ENCODE measurements at places on chromosomes 12 and 14. TPM values are rescaled to one million over a fixed set of nuclear protein-coding genes. Genes with fewer than 3 reads are reported as not detected.

ZDHHC22 gene
- total RNA-seq = not detected

SMCO2 gene
- 1.4 TPM for total RNA-seq

TEAD4 gene
- total RNA-seq = 14.9 TPM

ADCY6 gene
- total RNA-seq = 14.4 TPM

LMNTD1 gene
- total RNA-seq = not detected

GLS2 gene
- total RNA-seq = 5.9 TPM

TAS2R50 gene
- total RNA-seq = 2.0 TPM

DIO3 gene
- total RNA-seq = 0.79 TPM

POMT2 gene
- total RNA-seq = 16.0 TPM

CISTR gene
- not detected for total RNA-seq

SYT10 gene
- total RNA-seq = not detected

- H3K27me3 ChIP-seq = no peaks in the 10 kb centered on the region
- H3K36me3 ChIP-seq = no peaks in the 10 kb centered on the region
- H3K27ac ChIP-seq = no peak overlapping the region
- DNase-seq = no peak
- H3K4me3 ChIP-seq = no peak overlapping the region
- H3K4me1 ChIP-seq = no peaks in the 10 kb centered on the region
Measured at GRCh38 chr14:40402957-40403356, 970.7 kb upstream of the FBXO33 start.

- H3K27me3 ChIP-seq = no peaks in the 10 kb centered on the region
- no peak for DNase-seq
- no peak overlapping the region for H3K27ac ChIP-seq
- H3K4me3 ChIP-seq = no peak overlapping the region
Measured at GRCh38 chr14:71754422-71755095, 177.7 kb upstream of the RGS6 start.

DNA sequence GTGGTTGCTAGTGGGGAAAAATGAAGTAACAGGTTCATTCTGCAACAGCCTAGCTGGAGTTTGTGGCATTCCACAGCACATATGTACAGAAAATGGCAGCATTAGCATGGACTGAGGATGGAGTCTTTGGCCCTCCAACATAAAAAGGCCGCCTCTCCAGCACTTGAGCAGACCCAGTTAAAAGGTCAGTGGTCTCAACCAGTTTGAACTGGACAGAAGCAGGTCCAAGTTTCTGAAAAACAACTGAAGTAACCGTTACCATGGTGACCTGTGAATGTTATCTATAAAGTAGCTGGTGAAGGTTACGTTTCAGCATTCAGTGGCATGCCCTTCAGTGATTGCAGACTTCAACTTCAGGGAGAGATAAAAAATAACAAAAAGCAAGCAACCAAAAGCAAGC lies 34.1 kb upstream of the OR10AD1 start:
- H3K27me3 ChIP-seq = no peaks in the 10 kb centered on the region
- H3K27ac ChIP-seq = no peak overlapping the region
- DNase-seq = no peak

DNA sequence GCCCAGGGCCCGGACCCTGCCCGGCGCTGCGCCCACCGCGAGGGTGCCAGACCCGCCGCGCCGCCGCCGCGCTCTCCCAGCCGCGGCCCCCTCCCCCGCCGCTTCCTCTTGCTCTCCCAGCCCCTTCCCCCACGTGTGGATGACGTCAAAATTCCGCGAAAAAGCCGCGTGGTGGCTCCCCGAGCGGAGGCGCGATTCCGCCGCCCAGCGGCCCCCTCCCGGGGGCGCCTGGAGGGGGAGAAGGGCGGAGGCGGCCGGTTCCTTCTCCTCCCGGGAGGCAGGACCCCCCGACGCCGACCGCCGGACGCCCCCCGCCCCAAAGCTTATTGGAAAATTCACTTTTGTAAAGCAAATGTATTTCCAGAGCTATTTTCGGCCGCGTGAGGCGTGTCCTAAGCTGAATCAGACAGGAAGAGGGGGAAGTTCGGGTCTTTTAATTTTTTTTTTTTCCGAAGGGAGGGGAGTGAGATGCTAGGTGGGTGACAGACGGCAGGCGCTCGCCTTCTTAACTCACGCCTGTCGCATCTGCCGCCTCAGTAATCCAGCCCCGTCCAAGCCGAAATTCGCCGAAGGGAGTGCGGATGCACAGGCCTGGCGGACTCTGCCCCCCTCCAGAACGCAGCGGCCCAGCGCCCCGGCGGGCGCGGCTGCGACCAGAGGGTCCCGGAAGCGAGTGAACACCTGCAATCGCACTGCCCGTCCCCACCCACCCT lies 4.1 kb upstream of the CCND2 start:
- peaks cover 98% of the 10 kb centered on the region for H3K27me3 ChIP-seq
- peak overlapping the region; percentile 94 for H3K4me3 ChIP-seq
- H3K4me1 ChIP-seq = peaks cover 41% of the 10 kb centered on the region
- H3K27ac ChIP-seq = peak overlapping the region; percentile 92
- no peak for DNase-seq
- H3K36me3 ChIP-seq = no peaks in the 10 kb centered on the region

- no peaks in the 10 kb centered on the region for H3K27me3 ChIP-seq
- no peaks in the 10 kb centered on the region for H3K4me1 ChIP-seq
- DNase-seq = no peak
- H3K27ac ChIP-seq = no peak overlapping the region
- no peaks in the 10 kb centered on the region for H3K36me3 ChIP-seq
Measured at GRCh38 chr14:44940211-44940610, 21.5 kb downstream of the KLHL28 start.

- H3K36me3 ChIP-seq = no peaks in the 10 kb centered on the region
- DNase-seq = no peak
- no peak overlapping the region for H3K27ac ChIP-seq
- H3K27me3 ChIP-seq = no peaks in the 10 kb centered on the region
- no peaks in the 10 kb centered on the region for H3K4me1 ChIP-seq
Measured at GRCh38 chr12:10276774-10277173, 30.9 kb upstream of the KLRD1 start.

- H3K4me3 ChIP-seq = no peak overlapping the region
- no peaks in the 10 kb centered on the region for H3K36me3 ChIP-seq
- H3K4me1 ChIP-seq = no peaks in the 10 kb centered on the region
- DNase-seq = no peak
Measured at GRCh38 chr14:24774187-24774915, 140.4 kb upstream of the GZMB start.

- no peaks in the 10 kb centered on the region for H3K27me3 ChIP-seq
- no peak overlapping the region for H3K4me3 ChIP-seq
- no peak for DNase-seq
- no peaks in the 10 kb centered on the region for H3K4me1 ChIP-seq
- no peak overlapping the region for H3K27ac ChIP-seq
- no peaks in the 10 kb centered on the region for H3K36me3 ChIP-seq
Measured at GRCh38 chr12:102568276-102568675, 87.9 kb upstream of the IGF1 start.

DNA sequence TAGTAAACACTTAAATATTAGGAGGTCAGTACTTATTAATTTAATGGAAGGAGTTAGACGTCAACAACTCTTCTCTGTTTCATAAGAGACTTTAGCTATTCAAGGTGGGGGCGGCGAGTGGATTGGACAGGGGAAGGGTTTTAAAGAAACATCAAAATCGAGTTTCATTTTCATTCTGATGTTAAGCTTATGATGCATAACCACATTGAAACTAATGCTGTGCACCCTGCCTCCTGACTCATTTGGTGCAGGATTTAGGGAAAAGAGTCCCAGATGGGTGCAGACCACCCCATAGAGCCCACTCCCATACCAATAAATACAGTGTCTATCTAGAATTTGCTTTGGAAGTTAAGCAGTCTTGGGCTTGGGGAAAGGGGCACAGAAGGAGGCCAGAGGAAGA lies 7.4 kb downstream of the ZBTB39 start:
- peaks cover 19% of the 10 kb centered on the region for H3K36me3 ChIP-seq
- H3K4me3 ChIP-seq = no peak overlapping the region
- H3K27me3 ChIP-seq = no peaks in the 10 kb centered on the region
- peaks cover 7% of the 10 kb centered on the region for H3K4me1 ChIP-seq

DNA sequence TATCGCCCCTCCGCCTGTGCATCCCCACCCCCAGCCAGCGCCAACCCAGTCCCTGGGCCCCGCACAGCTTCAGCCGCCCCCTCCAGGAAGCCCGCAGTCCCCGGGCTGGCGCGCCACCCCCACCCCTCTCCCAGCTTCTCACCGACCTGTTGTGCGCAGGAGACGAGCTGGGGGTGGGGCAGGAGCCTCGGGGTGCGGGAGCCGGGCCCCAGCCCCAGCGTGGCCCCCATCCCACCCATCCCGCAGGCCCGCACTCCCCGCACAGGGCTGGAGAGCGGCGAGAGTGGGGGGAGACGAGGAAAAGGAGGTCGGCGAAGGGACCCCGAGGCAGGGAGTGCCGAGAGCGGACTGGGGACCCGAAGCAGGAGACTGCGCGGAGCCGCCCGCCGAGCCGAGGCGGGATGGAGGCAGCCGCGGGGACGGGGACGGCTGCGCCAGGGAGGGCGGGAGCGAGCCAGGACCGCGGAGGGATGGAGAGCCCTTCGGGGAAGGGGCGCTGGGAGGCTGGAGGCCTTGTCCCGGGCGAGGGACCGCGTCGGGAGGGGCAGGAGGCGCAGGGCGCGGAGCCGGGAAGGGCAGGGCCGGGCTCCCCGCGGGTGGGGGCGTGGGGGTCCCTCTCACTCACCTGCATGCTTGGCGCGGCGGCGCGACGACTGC lies 498 bp downstream of the PIANP start:
- peak overlapping the region; percentile 15 for H3K4me3 ChIP-seq
- peaks cover 15% of the 10 kb centered on the region for H3K4me1 ChIP-seq
- no peak for DNase-seq
- no peak overlapping the region for H3K27ac ChIP-seq
- H3K36me3 ChIP-seq = no peaks in the 10 kb centered on the region

- no peak overlapping the region for H3K27ac ChIP-seq
- DNase-seq = no peak
- H3K4me1 ChIP-seq = no peaks in the 10 kb centered on the region
- H3K36me3 ChIP-seq = no peaks in the 10 kb centered on the region
Measured at GRCh38 chr14:84340938-84341337, 1189.0 kb upstream of the FLRT2 start.

DNA sequence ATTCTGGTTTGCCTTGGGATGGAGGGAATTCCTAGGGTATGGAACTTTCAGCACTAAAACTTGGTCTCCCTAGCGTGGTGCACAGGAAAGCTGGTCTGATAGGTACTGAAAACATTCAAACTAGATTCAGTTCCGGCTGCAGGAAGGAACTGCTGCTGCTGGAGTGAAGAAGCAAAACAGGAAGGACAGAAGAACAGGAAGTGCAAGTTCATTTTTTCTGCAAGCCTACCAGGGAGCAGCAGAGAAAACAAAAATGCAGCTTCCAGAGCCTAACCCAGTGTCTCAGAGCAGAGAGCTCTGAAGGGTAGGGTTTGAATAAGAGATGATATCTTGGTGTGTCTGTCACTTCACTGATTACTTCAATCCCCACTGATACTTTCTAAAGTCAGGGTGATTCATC lies 165.2 kb downstream of the VRK1 start:
- no peak overlapping the region for H3K27ac ChIP-seq
- H3K36me3 ChIP-seq = no peaks in the 10 kb centered on the region
- no peak overlapping the region for H3K4me3 ChIP-seq
- no peak for DNase-seq
- no peaks in the 10 kb centered on the region for H3K27me3 ChIP-seq
- H3K4me1 ChIP-seq = no peaks in the 10 kb centered on the region

GRCh38 chr12:41683513-41684240 lies 461.0 kb downstream of the GXYLT1 start:
- no peak for DNase-seq
- no peaks in the 10 kb centered on the region for H3K27me3 ChIP-seq
- no peaks in the 10 kb centered on the region for H3K4me1 ChIP-seq

DNA sequence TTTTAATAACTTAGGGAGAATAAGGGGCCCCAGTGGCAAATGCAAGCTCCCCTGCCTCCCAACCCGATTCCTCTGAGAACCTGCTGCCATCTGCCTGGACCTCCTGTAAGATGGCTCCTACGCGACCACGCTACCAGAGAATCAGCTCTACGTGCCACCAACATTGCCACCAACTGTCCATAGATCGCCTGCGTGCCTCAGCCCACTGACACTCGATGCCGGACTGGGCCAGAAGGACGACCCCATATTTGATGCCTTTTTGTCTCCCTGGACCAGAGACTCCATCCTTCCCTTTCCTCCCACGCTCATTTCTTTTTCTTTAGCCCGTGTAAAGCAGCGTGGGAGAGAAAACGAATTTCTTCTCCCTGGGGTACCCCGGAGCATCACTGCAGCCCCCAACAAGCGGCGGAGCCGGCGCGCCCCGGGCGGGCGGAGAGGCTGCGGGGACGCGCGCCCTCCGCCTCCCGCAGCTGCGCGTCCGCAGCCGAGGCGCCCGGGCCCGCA lies 565 bp upstream of the KLHL42 start:
- H3K36me3 ChIP-seq = peaks cover 7% of the 10 kb centered on the region
- H3K4me3 ChIP-seq = peak overlapping the region; percentile 81
- no peak for DNase-seq
- no peaks in the 10 kb centered on the region for H3K27me3 ChIP-seq
- peaks cover 7% of the 10 kb centered on the region for H3K4me1 ChIP-seq

GRCh38 chr12:76318773-76319594 lies 29.2 kb downstream of the BBS10 start:
- H3K36me3 ChIP-seq = no peaks in the 10 kb centered on the region
- no peaks in the 10 kb centered on the region for H3K27me3 ChIP-seq
- no peak for DNase-seq
- no peak overlapping the region for H3K27ac ChIP-seq
- H3K4me3 ChIP-seq = no peak overlapping the region
- H3K4me1 ChIP-seq = no peaks in the 10 kb centered on the region

DNA sequence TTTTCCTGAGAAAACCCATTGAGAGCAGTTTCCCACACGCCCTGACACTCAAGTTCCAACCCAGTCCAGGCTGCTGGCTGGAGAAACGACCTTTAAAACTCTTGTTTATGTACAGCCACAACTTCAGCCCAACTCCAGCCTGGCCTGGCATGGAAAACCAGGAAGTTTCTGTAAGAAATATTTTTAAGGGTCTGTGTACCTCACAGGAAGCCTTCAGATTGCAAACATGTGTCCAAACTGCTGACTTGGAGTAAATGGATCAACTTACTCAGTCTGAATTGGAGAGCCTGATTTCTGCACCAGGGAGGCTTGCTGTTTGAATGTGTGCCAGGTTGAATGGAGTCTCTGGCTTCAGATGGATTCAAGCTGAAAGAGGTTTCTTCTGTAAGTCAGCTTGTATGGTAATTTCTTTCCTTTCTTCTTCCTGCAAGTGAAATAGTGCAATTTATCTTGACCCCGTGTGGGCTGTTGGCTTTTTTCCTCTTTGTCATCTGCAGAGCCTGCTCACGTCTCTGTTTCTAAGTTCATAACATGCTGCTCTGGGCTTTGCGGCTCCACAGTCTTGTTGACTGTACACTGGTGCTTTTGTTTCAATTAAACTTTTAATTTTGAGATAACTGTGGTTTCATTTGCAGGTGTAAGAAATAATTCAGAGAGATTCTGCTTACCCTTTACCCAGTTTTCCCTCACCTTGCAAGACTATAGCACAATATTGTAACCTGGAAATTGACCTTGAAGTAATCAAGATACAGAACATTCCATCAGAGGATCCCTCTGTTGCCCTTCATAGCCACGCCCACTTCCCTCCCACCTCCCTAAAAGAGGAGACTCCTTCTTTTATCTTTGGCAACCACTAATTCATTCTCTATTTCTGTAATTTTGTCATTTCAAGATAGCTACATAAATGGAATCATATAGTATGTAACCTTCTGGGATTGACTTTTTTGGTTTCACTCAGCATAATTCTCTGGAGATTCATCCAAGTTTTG lies 109.7 kb upstream of the PRMT8 start:
- no peaks in the 10 kb centered on the region for H3K27me3 ChIP-seq
- no peak overlapping the region for H3K27ac ChIP-seq
- DNase-seq = no peak
- H3K4me1 ChIP-seq = no peaks in the 10 kb centered on the region
- H3K36me3 ChIP-seq = no peaks in the 10 kb centered on the region

GRCh38 chr14:63893701-63894458 lies 41.1 kb downstream of the SYNE2 start:
- peak overlapping the region; percentile 60 for H3K27ac ChIP-seq
- H3K4me3 ChIP-seq = no peak overlapping the region
- DNase-seq = no peak
- H3K27me3 ChIP-seq = no peaks in the 10 kb centered on the region
- no peaks in the 10 kb centered on the region for H3K36me3 ChIP-seq
- peaks cover 8% of the 10 kb centered on the region for H3K4me1 ChIP-seq

Measured in esophagus squamous epithelium (tissue), 5 donors.